ENCODE measurements at places on chromosomes 7 and 10.

DNA sequence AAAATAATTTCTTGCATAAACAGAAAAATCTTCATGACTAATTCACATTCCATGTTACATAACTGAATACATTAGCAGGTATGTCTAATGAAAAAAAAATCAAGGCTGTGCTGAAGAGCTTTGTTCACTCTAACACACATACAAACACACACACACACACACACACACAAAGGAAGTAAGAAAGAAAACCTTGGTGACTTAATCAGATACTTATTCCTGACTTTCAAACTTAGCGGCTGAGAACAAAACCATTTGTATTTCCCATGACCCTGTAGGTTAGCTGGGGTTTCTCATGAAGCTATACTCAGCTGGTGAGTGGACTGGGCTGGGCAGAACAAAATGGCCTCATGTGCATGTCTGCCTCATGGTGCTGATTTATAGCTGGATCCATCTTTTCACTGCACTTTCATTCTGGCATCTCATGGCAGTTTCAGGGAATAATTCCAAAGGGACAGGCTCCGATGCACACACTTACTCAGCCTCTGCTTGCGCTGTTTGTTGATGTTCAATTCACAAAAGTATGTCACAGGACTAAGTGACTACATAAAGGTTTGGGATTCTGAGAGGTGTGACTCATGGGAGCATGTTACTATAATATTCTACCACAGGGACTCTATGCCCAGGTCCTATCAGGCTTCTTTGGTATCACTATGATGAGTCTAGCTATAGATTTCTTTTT, 161.2 kb downstream of the PCLO start:
- no peak for DNase-seq

- no peak for DNase-seq
These were observed 130.2 kb upstream of the ADAM12 start for GRCh38 chr10:126518218-126519080.

DNA sequence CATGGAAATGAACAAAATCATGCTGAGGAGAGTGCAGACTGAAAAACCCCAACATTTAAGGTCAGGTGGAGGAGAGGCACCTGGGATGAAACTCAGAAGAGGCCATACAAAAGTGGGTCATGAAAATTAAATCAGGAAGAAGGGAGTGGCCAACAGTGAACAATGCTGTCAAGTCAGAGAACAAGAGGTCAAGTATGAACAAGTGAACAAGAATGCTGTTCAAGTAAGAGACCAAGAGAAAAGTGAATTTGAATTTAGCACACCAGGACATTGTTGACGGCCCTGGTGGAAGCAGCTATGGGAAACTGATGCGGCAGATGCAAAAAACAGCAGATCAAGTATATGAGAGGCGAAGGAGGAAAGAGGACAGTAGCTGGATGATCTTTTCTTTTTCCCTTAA, 7.9 kb downstream of the CEP41 start:
- no peak for DNase-seq

DNA sequence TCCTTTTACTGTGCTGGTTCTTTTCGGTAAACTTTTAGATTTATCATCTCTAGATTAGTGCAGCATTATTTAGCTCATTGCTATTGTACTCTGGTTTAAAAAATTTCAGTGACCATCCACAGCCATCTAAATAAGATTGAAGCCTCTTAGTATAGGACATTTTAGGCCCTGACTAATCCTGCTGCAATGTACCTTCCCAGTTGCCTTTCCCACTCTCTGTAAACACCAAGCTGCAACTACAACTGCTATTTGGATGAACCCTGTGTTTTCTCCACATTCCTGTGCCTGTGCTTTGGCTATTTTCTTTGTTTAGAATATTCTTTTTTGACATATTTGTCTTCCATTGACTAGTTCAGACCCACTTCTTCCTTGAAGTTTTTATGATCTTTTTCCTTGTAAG, 314.6 kb downstream of the AUTS2 start:
- no peak for DNase-seq

GRCh38 chr7:80488406-80488805, 23.5 kb downstream of the GNAT3 start:
- no peak for DNase-seq

- no peak for DNase-seq
These were observed 10.7 kb downstream of the EPHA1 start for GRCh38 chr7:143397710-143398530.

DNA sequence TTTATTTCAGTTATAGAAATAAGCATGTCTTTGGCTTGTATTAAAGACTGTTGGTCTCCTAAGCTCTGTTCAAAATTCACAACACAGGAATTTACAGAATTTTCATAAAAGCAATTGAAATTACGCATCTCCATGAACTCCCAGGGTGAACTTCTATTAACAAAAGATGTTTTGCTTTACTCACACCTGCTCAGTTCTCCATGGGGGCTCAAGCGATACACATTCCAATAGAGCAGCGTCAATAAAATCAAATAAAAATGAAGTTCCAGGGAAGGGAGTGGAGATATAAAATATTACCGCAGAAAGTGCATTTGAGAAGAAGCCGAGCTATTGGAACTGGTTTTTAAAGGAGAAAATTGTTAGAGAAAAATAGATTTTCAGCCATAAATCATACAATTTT, 41.5 kb upstream of the ZNF438 start:
- DNase-seq = no peak
